ENCODE measurements at places on chromosomes 7 and 10.

DNA sequence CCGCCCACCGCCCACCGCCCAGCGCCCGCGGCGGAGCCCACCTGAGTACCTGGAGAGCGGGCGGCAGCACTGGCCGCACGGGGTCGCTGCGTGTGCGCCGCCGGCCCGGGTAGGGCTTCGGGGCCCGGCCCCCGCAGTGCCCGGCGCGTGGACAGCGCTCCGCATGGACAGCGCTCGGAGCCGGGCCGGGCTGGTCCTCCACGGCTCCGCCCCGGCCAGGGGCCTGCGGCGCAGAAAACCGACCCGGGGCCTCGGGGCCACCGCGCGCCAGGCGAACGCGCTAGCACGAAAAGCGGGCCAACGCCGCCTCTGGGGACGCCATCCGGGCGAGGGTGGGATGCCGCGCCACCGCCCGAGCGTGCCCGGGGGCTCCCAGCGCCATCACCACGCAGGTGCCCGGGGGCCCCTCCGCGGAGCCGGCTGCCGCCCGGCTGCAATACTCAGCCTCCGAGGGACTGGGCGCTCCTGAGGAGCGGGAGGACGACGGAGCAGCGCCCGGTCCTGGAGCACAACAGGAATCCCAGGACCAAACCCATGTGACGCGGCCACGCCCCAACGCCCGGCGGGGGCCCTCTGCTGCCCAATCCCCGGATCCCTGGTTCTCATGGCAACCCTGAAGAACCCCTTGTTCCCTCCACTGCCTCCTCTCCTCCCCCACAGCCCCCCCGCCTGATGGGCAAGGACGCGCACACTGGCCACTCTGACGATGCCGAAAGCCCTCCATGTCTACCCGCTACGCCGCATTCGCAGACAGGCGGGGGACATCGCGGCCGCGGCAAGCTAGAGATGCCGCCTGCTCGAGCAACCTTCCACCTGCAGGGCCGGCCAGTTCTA lies at the start of gene GRB10:
TSS of gene GRB10 (minus strand) at position 522 of the 834 bp plus-strand sequence. CDS start 50,574 bp downstream, outside the sequence.
- DNase-seq = peak; percentile 18

- DNase-seq = peak; percentile 17
Observed at GRCh38 chr7:86814661-86815379, 171.1 kb downstream of the GRM3 start.

GRCh38 chr10:129505500-129506075 lies 38.5 kb downstream of the MGMT start:
- no peak for DNase-seq

GRCh38 chr7:41313171-41313570 lies 389.7 kb downstream of the INHBA start:
- DNase-seq = no peak

DNA sequence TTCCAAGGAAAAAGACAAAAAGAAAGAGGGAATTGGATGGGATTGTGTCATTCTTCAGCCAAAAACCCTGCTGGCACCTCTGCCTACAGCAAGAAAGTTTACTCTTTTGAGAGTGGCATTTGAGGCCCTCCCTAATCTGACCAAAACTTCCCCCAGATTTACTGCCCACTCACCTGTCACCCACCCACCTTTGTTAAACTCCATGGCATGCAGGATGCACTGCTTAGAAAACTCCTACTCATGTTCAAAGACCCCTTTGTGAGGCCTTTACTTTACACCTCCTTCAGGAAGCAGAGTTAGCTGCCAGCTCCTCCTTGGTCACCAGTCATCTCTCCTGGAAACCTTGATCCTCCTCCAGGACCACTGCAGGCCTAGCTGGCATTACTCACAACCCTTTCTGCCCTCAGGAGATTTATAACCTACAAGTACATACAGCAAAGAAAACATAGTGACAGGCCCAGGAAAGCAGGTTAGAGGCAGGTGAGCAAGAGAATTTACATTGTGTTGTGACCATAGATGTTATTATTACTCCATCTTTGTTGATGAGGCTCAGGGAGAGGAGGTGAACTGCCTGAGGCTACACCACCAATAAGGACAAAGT lies 10.3 kb upstream of the PLAC9 start:
- DNase-seq = no peak

DNA sequence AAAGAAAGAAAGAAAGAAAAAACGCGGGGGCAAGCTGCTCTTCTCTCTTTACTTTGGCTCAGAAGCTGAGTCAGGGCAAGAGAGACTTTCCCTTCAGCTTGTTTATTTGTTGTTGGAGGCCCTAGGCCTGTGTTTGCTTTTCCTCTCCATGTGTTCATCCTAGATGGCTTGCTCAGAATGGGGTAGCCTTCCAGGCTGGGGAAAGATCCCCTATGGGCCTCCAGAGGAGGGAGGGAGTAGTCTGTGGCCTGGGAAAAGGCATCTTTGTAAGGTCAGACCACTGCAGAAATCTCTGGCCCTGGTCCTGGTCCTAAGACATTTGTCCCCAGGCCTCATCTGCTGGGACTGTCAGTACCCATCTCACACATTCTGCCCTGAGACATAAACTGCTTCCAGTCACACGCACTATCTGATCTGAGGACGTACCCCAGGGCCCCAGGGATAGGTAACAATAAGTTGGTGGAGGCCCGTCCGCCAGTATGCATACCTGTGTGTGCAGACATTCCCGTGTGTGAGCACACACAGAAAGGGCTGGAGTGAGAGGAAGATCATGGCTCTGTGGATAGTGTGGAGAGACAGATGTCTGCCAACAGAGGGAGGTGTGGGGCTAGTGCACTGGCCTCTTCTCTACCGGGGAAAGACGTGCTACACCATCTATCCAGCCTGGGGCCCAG lies 4.9 kb upstream of the SCD start:
- no peak for DNase-seq

- peak; percentile 55 for DNase-seq
Observed at GRCh38 chr10:13272164-13272571, 27.7 kb downstream of the PHYH start.

DNA sequence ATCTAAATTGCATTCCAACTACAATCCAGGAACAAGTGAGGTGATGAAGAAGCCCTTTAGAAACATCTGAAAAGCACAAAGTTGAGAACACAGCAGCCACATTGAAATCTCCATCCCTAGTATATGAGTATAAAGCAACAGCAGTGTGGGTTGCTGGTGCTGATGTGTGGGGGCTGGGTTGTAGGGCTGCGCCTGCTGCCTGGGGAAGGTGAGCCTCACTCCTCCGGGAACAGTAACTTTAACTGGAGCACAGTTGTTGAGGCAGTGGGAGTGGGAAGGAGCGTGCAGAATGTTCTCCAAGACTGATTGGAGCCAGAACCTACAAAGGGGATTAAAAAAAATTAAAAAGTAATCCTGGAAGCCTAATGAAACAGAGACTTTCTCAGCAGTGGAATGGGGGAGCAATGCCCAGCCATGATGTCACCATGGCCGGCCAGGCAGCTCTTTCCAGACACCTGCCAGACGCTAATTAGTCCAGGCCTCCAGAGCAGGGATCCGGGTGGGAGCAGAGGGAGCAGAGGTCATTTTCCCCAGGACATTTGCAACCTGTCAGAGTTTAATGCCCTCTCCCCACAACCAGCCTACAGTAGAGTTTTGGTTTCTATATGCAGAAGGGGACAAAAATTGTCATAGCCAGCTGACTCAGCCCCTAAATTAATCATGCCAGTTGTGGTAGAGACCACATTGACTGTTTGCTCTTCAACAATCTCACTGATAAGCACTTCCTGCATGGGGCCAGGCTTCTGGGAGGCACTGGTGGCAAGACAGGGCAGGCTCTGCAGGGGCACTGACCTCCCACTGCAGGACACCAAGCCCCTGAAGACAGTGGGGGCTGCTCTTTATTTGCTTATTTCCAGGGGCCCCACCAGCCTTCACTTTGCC lies 133.0 kb upstream of the ZNF32 start:
- no peak for DNase-seq

DNA sequence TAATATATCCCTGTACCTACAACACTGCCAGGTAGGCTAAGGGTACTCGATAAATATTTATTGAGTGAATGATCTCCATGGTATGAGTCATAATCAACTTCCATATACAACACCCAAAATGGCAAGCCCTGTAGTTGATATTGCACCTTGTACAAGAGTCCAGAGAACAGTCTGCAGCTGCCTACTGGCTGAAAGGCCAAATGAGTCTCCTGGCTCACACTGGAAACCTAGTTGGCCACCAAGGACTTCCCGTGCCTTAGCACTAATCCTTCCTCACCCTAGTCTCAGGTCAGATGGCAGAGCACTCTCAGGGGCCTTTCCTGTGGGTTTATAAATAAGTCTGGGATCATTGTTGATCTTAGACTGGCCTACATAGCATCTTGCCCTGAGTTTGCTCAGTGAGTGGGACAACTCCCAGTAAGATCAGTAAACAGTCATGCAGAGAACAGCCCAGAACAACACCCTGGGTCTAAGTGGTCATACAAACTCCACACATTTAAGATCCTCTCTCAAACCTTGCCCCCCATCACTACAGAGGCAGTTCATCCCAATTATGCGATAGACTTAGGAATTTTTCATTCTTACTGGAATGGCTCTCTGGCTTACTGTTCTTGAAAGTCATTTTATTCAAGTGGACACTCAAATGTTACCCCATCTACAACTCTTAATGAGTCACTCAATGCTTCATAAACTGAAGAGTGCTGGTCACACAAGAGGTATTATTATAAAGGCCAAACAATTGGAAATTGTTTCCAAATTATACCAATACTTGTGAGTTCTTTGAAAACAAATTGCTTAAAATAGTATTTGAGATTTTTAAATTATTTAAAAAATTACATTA lies 14.7 kb upstream of the SLC16A9 start:
- no peak for DNase-seq

- DNase-seq = no peak
Observed at GRCh38 chr7:12573885-12574284, 3.4 kb downstream of the SCIN start.

DNA sequence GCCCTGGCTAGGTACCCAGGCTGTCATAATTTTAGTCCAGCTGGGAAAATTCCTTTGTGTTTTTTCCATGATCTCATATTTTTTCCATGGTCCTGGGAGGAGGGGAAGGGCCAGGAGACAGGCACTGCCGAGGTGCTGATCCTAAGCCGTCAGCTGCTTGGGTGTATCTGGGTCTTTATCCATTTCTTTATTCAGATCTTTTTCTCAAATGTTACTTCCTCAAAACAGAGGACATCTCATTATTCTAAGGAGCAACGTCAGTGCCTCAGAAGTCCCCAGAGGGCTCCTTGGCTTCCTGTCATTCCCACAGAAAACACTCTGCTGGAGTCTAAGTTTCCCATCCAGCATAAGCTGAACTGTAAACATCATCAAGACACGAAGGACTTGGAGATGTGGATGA lies 2.8 kb upstream of the OR6V1 start:
- no peak for DNase-seq

- no peak for DNase-seq
Observed at GRCh38 chr7:87413951-87414793, 61.3 kb downstream of the ABCB4 start.

DNA sequence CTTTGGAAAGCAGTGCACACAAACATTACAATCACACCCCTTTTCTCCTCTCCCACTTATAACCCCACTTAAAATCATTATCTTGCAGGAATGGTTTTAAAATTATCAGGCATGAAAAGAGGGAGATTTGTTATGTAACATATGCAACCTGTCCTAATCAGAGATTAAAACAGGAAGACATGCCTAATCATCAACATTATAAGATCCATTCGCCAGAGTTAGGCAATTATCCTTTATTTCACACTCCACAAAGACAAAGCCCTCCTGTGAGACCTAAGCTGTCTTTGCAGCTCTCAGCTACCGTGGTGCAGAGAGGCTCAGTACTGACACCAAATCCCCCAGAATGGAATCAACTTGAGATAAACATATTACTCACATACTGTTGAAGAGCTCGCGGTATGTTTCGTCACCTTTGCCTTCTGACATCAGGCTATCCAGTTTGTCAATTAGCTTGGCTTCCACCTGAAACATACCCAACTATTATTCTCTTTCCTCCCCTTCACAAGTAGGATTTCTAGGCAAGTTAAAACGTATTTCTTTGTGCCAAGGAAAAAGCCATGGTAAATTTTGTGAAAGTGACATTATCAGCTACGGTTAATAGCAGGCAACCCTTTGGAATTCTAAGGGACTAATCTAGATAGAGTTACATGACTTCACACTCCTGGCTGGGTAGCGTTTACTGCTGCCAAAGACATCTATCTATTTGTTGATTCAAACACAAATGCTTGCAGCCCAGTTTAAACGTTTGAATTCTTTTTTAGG lies 226.2 kb upstream of the IMMP2L start:
- DNase-seq = no peak

DNA sequence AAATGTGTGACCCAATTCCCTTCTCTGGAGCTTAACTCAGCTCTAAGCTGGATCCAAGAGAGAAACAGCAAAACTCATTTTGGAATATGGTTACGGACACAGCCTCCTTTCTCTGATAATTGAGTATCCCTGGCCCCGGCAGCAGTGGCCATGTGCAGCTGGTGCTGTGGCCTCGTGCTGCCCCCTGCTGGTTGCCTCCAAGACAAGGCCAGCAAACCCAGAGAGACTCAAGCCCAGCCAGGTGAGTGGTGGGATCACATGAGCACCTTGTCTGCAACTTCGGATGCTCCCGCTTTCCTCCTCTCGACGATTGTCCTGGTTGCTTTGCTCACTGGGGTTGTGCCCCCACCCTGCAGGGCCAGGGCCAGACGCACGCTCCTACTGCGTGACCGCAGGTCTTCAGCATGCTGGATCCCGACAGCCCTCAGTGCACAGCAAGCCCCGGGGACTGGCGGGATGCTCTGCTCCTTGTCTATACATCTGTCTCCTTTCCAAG lies 19.4 kb downstream of the SFTPD start:
- DNase-seq = peak; percentile 73

- peak; percentile 71 for DNase-seq
Observed at GRCh38 chr10:51074238-51075028, at the start of gene PRKG1. TSS of gene PRKG1 (plus strand) at chr10:51074487.

GRCh38 chr10:26857991-26858706 lies 2.6 kb downstream of the ABI1 start:
- no peak for DNase-seq

DNA sequence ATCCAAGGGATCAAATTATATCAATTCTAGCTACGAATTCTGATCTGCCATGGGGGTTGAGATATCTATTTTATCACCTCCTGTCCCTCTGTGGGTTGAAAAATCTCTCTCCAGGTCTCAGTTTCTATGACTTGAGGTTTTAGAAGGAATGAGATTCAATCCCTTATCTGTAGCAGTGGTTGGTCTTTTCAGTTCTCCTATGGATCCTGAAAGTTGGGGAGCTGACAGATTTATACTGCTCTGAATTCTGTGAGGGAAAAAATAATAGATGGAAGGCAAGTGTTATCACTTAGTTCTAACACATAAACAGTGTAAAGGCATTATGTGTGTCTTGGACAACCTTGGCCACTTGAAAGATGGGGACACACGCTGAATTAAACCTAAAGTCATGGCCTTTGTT lies 15.8 kb upstream of the FBXW4 start:
- no peak for DNase-seq
